ENCODE measurements at places on chromosomes 7 and 10. TPM values are rescaled to one million over a fixed set of nuclear protein-coding genes. Genes with fewer than 3 reads are reported as not detected.
A peak's percentile ranks its signal among the peaks of the same experiment; 100 is the strongest.

- no peak for DNase-seq
These were observed 55.5 kb upstream of the ATP6V0A4 start for GRCh38 chr7:138853448-138853847.

DNA sequence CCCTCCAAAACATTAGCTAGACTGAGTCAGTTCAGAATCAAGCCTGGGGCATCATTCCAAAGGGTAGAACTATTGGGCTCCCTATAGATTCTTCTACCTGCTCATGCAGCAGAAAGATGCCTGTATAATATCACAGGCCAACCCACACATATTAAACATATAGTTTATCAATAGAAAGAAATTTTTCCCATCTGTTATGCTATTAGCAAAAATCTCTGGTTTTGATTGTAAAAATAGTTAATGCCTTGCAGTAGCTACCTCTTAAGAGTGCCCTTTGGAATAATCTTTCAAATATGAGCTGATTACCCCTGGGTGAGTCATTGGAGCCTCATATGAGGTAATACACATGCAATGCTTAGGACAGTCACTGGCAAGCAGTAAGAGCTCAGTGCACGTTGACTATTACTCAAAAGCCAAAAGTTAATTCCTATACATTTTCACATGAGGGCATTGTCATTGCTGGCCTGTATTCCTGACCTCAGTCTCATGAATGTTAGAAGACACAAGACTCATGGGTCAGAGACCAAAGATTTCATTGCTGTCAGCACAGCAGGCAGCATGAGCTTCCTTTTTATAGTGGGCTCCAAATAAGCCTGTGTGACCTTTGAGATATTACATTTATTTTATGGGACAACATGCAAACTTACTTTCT lies 180.0 kb downstream of the FGFR2 start:
- DNase-seq: no peak

DNA sequence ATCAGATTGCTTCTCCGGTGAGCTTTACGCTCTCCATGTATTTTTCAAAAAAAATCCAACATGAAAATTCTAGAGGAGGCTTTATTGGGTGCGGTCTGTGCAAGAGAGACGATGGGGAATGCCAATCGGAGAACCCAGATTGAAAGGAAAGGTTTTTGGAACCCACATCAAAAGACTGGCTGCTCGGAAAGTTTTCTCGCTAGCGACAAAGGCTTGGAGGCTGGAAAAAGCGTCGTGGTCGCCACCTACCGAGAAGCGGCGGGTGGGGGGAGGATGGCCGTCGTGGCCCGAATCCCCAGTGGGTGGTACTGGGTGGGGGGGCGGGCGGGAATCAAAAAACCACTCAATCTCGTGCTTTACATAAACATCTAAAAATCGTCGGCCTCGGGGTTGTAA lies 1.1 kb upstream of the GTF2I start:
- DNase-seq: peak; percentile 79

The CACNA2D1 gene
- total RNA-seq: 115 TPM

The CRHR2 gene
- not detected for total RNA-seq

GRCh38 chr7:22318376-22318775 lies 38.6 kb downstream of the RAPGEF5 start:
- DNase-seq: no peak

DNA sequence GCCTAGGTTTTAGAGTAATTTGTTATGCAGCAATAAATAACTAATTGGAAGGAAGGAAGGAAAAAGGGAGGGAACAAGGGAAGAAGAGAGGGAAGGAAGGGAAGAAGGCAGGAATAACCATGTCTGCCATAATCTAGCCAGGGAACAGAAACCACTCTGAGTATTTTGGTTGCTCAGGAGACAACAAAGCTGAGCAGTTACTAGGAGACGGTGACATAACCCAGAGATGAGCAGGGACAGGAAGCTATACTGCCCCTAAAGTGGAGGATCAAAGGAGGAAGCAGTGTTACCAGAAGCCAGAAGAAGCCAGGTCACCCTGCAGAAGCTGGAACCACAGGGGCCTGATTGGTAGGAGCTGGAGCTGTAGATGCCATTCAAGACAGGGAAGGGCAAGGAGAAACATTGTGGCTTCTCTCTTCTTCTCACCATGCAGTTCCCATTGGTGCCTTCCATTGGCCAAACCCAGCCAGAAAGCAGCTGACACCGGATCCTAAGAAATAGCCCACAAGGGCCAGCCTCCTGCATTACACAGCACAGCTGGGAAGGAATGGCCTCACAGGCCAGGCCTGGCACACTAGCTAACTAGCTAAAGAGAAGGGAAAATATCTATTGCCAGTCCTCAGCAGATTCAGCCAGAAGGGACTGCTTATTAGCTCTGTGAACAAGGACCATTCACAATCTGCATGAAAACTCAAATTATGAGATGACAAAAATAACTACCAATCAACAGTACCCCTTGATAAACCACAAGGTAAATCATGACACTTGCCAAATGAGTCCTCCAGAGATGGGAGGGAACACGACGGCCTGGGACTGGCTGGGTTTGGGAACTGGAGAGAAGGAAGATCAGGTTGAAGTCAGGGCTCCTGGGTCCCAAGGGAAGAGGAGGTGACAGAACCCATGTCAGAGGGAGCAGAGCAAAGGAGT lies 184.5 kb upstream of the NFE2L3 start:
- DNase-seq: no peak

DNA sequence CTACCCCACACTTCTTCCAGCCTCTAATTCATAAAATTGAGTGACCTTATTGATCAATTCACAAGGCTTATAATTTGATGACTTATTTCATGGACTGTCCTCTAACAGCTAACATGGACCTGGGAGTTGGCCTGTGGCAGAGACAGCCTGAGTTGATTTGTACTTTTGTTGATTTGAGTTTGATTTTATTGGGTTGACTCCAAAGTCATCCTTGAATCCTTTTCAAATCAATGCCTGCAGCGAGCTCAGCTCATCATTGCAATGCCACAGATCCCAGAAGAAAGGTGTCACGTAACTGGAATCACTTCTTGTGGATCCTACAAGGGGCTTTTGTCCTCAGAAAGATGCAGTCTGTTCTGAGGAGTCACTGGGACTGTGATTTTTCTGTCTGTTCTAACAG lies 138.0 kb downstream of the CAMK1D start:
- DNase-seq: no peak

- no peak for DNase-seq
These were observed 264.1 kb downstream of the PHF14 start for GRCh38 chr7:11237742-11238141.

The CPXM2 gene
- 94.5 TPM for total RNA-seq

The PAPOLB gene
- 0.49 TPM for total RNA-seq

- DNase-seq: no peak
These were observed 18.4 kb upstream of the CCDC71L start for GRCh38 chr7:106679153-106679931.

GRCh38 chr7:116277070-116277469 lies 66.7 kb downstream of the TES start:
- no peak for DNase-seq

- no peak for DNase-seq
These were observed 143.0 kb downstream of the PRPF18 start for GRCh38 chr10:13729586-13730305.

DNA sequence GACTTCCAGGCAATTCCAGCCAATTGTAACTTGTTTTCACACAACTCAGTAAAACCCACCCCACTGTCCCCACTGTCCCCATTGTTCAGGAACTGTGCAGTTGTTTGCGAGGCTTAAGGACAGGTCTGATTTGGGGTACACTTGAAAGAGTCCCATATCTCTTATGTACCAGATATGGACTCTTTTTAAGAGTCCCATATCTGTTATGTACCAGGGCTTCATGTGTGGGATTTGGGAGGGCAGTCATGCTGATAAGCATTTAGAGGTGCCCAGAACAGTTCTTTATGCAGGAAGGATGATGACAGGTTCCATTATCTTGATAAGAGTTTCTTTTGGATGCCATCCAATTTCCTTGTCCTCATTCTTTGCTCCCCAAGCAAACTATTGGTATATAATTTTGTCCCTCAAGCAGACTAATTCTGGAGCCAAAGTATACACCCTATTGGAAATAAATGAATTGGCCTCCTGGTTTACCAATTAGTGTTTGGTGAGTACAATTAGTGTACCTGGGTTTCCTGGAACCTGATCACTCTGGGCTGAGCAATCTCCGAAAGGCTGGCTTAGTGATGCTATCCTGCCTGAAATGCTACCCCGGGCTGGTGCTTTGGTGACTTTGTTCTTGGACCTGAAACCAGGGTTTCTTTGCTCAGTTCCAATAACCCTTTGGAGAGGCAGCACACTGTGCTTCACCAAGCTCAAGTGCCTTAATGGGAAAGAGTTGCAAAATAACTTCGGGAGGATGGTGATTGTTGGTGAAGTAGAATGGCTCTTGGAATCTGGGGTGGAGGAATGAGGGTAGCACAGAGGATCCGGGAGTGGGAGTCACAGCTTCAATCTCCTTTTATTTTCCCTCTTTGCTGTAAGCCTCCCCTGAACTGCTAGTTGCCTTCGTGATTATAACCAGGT lies 6.2 kb upstream of the DMBT1 start:
- no peak for DNase-seq

GRCh38 chr10:120788771-120789170 lies 62.4 kb upstream of the WDR11 start:
- DNase-seq: no peak

DNA sequence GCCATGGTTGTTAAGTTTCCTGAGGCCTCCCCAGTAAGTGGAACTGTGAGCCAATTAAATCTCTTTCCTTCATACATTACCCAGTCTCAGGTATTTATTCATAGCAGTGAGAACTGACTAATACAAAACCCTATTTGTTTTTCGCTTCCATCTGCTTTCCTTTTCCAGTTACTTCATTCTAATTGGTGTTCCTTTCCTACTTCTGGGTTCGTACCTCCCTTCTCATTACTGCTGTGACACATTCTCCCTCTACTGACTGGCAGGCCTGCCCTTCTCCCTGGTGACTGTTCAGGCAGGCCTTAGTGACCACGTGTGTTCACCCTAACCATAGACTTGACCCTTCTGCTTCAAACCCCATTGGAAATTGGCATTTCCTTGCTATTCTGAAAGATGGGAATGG lies 37.7 kb downstream of the MTURN start:
- no peak for DNase-seq

- DNase-seq: no peak
These were observed 49.1 kb upstream of the OSBPL3 start for GRCh38 chr7:25029075-25029474.

The GNAT3 gene
- not detected for total RNA-seq
